Thyroid gland (tissue), 4 donors: ENCODE measurements at places on chromosomes 7 and 10.

- no peak for DNase-seq
Measured at GRCh38 chr7:158760936-158761335, 56.3 kb upstream of the NCAPG2 start.

GRCh38 chr10:43036481-43037428, 40.1 kb upstream of the RET start:
- no peak for DNase-seq

- no peak for DNase-seq
Measured at GRCh38 chr7:156005202-156005691, 193.0 kb upstream of the SHH start.

DNA sequence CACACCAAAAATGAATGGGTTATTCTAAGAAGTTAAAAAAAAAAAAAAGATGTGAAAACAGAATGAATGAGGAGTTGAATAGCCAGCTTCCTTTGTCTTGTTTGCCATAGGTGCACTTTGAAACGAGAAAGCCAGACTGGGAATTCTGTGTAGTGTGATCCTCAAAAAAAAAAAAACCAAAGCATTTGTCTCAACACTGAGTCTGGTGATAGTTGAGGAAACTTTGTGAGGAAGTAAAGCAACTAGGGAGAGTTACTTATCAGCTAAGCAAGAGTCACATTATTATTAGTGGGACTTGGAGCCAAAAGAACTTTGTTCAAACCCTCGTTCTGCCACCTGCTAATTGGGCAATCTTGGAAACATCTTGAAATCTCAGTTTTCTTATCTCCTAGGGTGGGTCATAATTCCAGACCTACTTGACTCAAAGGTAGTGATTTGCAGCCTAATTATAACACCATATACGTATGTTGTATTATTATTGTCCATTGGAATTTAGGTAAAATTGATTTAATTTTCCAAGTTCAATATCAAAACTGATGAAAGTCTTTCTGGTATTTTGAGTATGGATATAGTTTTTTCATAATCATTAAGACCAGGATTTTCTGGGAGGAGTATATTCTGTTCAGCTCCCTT, 99.8 kb upstream of the GJD4 start:
- DNase-seq, result no peak

DNA sequence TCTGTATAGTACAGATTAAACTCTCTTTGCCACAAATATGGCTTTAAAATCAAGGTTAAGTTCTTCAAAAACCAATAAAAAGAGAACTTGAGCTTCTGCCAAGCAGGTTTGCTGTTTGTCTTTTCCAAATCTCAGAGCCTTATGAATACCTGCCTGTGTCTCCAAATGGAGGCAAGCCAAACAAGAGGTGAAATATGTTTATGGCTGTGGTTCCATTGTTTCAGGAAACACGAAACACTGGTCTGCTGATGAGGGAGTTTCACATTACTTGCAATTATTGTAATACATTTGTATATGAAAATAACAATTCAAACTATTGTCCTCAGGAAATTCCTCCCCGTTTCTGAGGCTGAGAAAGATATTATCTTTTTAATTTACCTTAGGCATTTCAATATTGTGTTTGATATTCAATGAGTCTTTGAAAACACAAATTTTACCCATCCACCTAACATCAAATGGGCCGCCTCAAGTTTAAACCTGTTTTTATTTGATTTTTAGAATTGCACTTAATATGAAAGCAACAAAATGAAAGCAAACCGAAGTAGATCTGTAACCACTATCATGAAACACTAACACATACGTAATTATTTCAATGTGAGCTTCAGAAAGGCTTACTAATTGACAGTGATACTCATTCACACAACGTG, 359.3 kb downstream of the HGF start:
- DNase-seq, result no peak

DNA sequence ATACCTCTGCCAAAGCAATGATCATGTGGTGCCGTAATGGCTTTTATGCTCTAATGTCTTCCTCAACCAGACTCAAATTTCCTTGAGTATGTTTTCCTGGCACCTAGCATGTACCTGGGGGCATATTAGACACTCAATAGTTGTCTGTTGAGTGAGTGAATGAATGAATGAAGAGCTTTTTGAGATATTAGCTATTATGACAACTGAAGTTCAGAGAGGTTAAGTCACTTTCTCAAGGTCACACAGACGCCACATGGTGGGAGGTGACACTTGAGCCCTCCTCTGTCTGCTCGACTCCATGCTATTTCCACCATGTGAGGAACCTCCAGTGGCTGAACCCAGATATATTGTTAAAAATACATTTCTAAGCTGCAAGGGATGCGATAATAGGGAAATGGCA, 132.1 kb downstream of the PRPF18 start:
- DNase-seq, result no peak

GRCh38 chr7:70712942-70713341, 419.0 kb upstream of the GALNT17 start:
- no peak for DNase-seq

GRCh38 chr7:81383846-81384245, 386.0 kb downstream of the HGF start:
- no peak for DNase-seq
